ENCODE measurements at places on chromosomes 12 and 14. TPM values are rescaled to one million over a fixed set of nuclear protein-coding genes. Genes with fewer than 3 reads are reported as not detected.

DNAI7 gene
- not detected for total RNA-seq

ADAM21 gene
- not detected for total RNA-seq

FOXN4 gene
- not detected for total RNA-seq

IRF9 gene
- total RNA-seq, result 66.6 TPM

ZFYVE21 gene
- 20.9 TPM for total RNA-seq

ANKLE2 gene
- total RNA-seq, result 17.6 TPM

ENDOU gene
- total RNA-seq, result not detected

PRKD1 gene
- total RNA-seq, result 2.5 TPM

SINHCAF gene
- 21.9 TPM for total RNA-seq

IGF1 gene
- 50.5 TPM for total RNA-seq
